Fibroblast of skin of right quadriceps (primary cell): ENCODE measurements at places on chromosomes 3 and 15.

- no peak for DNase-seq
Observed at GRCh38 chr3:3800685-3801493, 1.7 kb downstream of the LRRN1 start.

DNA sequence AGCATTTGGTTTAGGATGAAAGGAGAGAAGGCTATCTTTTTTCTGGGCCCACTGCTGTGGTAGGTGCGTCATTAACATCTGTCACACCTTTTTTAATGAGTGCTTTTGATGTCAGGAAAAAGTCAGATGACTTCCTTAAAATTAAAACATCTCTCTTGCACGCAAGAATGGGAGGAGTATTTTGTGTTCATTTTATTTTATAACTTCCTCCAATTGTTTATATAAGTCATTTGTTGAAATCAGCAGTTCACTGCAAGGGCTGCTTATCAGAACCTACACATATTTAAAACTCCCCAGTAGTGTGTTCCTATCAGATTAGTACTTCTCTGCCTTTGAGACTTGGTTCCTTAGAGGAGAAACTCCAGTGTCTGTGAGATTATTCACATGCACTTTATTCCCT lies 143.8 kb downstream of the NEO1 start:
- no peak for DNase-seq

GRCh38 chr3:64167351-64167750 lies 57.9 kb downstream of the PRICKLE2 start:
- no peak for DNase-seq

DNA sequence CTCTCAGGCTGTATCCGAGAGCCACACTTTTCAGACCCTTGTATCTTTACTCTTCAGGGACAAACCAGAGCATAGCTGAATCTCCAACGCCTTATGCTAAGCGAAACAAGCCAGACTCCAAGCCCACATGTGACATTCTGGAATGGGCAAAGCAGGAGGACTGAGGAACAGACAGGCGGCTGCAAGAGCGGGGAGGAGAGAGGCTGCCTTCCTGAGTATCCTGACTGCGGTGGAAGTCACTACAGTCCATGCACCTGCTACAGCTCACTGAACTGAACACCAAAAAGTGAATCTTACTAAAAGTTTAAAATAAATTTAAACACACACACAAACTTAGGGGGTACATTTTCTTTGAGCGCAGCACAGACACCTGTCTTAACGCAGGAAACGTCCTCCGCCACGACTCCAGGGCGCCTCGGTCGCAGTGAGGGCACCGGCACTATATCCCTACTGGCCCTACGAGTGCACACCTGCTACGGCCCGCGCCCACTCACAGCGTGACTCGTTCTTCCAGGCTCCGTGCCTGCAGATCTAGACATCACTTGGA lies 1.4 kb downstream of the CYFIP1 start:
- no peak for DNase-seq

GRCh38 chr3:45807681-45808540 lies 11.6 kb upstream of the SLC6A20 start:
- no peak for DNase-seq

GRCh38 chr15:89993349-89993748 lies 7.8 kb upstream of the ZNF710 start:
- no peak for DNase-seq

GRCh38 chr3:100470951-100471350 lies 21.5 kb upstream of the TMEM45A start:
- no peak for DNase-seq
